Non-pigmented ciliary epithelial cell (primary cell): ENCODE measurements at places on chromosomes 11 and 22.
A peak's percentile ranks its signal among the peaks of the same experiment; 100 is the strongest.

DNA sequence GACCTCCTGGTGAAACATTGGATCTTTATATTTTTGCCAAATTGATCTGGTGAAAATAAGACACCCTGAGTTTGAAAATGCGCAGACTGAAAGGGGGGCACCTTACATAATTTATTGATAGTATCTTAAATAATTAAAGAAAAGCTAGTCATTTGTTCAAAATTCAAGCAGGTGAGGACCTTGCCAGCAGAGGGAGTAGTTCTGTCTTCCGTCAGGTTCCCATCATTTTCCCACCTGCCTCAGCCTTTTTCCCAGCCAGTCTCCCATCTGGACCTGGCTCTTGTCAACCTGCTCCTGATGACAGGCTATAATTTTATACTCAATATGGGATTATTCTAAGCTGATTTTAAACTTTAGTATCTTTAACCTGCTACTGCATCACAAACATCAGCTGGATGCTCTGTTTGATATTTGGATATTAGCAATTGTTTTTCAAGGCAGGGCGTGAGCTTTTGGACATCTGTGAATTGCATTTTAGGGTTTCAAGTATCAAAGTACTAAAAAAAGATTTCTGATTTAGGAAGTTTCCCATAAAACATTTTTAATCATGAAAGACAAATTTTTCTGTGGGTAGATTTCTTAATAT is 132.0 kb downstream of the ELP4 start:
- no peak for DNase-seq

DNA sequence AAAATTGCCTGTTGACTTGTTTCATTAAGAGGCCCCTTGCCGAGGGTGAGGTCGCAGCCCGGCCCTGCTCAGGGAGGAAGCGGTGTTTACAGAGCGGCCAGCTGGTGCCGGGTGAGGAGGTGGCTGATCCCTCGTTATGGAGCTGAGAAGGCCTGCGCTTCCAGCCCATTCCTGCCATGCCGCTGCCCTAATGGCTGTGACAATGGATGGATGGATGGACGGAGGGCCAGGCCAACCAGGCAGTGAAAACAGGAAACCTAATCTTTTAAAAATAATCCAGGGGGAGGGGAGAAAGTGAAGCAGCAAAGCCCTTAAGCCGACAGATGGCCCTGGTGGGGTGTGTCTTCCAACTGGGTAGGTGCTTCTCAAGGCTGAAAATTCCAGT is 38.5 kb downstream of the BCR start:
- no peak for DNase-seq

GRCh38 chr11:116412118-116412889 is 360.5 kb downstream of the BUD13 start:
- DNase-seq: no peak

DNA sequence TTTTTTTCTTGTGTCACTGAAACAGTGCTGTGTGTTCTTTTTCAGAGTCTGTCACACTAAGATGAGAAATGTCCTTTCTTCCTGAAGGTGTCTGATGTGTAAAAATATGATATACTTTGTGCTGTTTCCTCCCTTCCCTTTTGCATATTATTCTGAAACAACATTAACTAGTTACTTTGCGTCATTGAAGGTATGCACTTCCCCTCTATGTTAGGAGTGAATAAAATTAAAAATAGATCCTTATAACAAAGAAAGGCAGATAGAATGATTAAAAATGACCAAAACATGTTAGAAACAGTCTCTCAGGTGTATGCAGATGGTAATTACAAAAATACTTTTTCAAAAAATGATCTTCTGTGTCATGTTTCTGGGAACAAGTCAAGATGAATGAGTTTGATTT is 1.6 kb upstream of the RAB30 start:
- DNase-seq: no peak

DNA sequence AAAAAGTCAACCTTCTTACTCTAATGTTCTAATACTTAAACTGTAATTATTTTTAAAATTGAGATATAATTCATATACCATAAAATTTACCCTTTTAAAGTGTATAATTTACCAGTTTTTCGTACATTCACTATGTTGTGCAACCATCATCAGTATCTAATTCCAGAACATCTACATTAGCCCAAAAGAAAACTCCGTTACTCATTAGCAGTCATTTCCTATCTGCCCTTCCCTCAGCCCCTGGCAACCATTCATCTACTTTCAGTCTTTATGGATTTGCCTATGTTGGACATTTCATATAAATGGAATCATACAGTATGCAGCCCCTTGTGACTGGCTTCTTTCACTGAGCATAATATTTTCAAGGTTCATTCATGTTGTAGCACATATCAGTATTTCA is 22.2 kb downstream of the SGSM3 start:
- no peak for DNase-seq

DNA sequence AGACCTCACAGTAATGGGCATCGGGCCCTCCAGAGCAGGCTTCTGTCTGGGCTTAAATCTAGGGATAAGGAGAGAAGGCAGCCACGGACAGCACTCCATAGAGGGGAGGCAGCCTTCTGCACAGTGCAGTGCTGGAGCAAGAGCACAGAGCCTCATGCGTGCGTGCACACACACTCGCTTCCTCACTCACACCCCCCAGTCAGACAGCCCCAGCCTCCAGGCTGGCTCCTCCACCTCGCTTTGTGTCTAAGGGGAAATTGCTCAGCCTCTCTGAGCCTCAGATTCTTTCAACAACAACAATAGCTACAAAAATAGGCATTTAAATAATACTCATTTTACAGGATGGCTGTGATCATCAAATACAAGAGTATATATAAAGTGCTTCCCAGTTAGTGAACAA is 26.7 kb upstream of the ETS1 start:
- DNase-seq: no peak

DNA sequence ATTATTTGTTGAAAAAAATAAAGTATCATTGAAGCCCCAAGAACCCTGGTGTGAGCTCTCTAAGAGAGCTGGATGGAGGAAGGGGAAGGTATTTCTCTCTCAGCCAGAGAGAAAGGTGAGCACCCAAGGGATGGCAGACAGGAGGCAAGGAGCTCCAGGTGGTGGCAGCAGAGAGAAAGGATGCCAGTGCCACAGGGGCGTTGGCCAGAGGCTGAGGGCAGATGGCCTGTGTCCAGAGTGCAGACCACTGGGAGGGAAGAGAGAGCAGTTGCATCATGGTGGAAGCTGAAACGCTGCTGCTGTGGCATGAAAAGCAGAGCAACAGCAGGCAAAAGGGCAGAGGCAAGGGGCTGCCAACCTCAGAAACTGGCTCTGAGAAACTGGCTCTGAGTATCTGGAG is 8.5 kb downstream of the SPON1 start:
- DNase-seq: no peak

GRCh38 chr11:26851291-26851690 is 129.4 kb upstream of the SLC5A12 start:
- DNase-seq: no peak

DNA sequence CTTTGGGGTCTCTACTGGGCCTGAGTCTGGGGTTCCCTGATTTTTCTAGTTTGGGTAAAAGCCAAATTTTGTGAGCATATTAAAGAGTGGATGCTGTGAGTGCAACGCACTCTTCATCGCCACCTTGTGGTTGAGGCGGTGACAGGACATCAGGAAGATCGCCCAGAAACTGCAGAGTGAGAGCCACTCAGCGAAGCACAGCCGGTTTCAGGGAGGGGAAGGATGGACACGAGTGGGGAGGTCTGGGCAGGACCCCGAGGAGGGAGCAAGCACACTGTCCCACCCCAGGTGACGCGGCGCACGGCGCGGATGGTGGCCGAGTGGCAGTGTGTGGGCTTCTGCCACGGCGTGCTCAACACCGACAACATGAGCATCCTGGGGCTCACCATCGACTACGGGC is 9.1 kb downstream of the SELENOO start:
- peak; percentile 9 for DNase-seq

GRCh38 chr11:85483861-85484260 is 143.3 kb downstream of the DLG2 start:
- no peak for DNase-seq

DNA sequence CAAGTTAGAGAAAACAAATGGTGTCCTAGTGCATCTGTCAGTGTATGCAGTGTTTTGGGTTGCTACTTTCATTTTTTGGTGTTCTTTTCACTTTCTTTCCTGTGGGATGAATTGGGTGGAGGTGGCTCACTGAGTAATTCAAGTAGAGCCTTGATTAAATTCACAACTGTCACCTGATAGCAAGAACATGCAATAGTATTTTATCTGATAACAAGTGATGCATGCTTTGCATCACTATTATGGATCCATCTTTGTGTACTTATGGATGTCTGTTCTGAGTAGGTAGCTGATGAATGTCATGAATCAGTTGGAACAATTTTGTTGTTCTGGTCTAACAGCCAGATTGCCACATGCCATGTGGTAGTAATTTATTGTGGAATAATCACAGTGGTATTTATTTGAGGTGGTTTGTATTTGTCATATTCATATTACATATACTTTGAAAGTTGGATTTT is 87.5 kb downstream of the DDX10 start:
- no peak for DNase-seq

- no peak for DNase-seq
These were observed 712 bp downstream of the HSPB2 start for GRCh38 chr11:111913031-111913861.

- no peak for DNase-seq
These were observed 5.3 kb upstream of the SLC39A13 start for GRCh38 chr11:47403135-47403534.

DNA sequence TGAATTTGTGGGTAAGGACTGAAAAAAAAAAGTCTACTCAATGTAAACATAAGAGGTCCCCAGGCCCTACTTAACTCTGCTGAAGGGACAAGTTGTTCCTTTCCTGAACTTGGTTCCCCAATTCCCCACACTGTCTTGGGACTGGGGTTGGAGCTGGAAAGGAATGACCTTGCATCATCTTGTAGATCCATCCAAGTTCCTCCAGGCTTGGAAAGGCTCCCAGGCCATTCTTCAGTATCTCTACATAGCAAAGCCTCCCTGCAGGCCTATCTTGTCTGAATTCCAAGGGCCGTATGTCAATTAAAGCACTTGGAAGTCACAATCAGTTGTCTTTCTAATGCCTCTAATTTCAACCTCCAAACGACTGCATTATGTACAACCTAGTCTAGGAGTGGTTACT is 361.2 kb downstream of the TMEM135 start:
- DNase-seq: no peak

GRCh38 chr22:35502836-35503235 is 37.8 kb upstream of the RASD2 start:
- no peak for DNase-seq

DNA sequence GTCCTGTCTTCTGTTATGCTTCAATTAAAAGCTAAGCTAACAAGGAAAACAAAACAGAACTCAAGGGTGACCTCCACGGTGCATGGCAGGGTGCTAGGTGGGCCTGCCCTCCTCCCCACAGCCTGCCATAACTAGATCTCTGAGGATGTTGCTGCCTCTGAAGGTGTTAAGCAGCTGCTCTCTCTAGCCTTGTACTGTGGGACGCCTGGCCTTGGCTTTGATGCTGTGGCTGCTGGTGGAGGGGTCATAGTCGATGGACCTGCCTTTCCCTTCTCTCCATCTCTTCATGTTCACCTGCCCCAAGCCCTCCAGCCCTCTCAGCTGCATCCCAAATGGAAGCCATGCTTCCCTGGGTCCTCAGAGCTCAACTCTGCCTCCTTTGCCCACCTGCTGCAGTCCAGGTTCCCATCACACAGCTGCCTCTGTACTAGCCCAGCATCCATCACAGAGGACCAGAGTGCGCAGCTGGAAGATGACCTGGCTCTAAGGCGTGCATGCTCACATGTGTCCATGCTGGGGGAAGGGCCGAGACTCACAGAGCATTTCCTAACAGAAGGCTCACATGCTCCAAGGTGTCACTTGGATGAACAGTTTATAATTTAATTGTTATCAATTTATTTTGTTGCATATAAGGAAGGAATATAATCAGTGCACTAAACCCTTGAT is 180.3 kb upstream of the E2F8 start:
- no peak for DNase-seq

GRCh38 chr11:131687291-131688047 is 317.1 kb downstream of the NTM start:
- no peak for DNase-seq

DNA sequence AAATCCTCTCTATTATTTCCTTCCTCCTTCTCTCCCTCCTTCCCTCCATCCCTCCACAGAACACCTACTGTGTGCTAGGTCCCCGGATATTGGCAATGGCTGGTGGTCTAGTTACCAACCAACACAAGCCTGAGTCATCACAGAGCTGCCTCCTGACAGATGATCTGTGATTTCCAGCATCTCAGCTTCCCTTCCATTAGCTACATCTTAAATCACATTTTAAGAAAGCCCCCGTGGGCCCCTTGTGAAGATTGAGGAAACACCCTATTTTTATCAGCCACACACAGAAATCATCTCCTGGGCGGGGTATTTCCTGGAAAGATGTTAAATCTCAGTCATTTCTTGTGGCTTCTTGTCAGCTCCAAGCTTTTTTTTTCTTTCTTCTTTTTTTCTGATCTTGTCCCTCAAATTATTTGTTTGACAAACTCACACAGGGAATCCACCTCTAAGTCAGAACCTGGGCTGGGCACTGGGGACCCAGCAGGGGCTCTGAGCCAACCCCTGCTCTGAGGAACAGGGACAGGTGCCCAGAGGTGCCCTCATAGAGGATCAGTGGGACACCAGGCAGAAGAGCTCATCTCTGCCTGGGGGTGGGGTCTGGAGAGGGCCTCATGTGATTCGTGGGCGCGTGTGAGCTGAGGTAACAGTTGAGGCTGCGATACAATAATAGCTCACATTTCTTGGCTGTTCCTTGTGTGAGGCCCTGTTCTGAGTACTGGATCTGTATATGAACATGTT is 42.4 kb downstream of the CACNA1I start:
- DNase-seq: no peak

DNA sequence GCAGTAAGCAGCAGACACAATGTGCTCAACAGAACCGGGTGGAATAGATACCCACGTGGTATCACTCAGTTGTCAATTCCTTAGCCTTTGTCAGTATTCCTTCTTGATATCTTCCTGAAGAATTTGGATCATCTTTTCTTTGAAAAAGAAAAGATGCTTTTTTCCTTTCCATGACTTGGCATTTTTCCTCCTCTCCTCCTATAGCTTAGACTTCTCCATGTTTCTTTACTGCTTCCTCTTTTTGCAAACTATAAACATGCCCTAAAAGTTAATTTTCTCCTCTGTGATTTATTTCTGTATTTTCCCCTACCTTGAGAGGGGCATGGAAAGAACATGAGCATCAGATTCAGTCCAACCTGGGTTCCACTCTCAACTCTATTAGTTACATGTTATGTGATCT is 11.7 kb downstream of the CBLIF start:
- DNase-seq: no peak

- peak; percentile 86 for DNase-seq
These were observed 5.6 kb upstream of the KIAA0930 start for GRCh38 chr22:45246060-45246985.

- no peak for DNase-seq
These were observed 32.8 kb downstream of the FAM227A start for GRCh38 chr22:38623351-38623750.
